ENCODE measurements at places on chromosomes 4 and X.

DNA sequence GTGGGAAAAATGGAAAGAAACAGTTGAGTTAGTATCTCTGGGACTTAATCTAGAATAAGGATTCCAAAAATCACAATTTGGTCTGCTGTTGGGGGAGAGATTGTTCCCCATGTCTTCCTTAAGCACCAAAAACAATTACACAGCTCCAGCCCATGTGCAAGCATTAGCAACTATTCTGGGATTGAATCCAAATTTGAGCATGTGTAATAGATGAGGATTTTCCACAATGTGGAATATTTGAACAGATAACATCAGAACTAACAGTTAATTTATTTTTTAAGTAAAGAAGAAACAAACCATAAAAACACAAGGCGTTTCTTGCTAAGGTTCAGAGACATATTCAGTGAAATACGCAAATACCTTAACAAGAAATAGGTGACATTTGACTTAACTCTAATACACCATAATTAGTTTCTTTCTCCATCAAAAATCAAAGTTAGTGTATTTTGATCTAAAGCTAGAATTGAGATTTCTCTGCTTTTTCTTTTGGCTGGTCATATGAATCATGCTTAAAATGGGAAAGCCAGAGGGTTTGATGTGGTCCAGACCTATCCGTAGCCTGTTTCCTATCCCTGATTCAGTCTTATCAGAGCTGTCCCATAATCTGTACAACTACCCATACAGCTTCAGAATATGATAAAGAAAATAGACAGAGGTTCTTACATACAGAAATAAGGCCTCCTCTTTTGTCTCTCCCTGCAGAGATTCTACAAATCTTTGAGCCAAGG lies 413.4 kb downstream of the PACRGL start:
- DNase-seq: no peak

- no peak for DNase-seq
Measured at GRCh38 chr4:171924746-171925376, 111.7 kb downstream of the GALNTL6 start.

DNA sequence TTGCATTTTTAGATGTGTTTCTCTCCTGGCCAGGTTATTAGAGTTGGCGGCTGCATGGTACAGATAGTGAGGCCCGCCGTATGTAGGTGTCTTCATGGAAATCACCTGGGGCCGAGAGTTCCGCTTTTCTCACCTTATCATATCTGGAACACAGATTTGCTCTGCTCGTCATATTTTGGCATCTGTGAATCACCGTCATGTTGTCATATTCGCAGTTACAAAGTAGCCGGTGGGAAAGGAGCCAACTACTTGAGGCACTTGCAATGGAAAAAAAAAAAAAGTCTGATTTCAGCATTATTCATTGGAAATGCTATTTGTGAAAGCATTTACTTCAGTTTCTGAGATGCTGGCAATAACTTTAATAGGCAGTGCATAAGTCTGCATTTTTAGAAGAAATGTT lies 1715.2 kb upstream of the TENM3 start:
- DNase-seq: no peak

DNA sequence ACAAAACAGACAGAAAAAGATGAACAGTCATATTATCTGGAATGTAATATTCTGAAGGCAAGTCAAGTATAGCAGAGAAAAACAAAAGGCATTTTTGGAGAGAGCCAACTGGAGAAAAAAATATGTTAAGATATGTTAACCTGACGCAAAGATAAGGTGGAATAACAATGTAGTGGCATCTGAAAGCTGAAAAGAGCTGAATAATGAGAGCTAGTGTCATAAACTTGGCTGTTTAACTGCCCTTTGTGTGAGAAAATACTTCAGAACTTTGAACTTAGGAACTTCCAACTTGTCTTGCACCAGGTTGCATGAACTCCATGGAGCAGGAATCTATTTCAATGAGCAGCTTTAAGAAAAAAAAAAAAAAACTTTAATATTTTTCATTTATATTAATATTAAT lies 32.9 kb downstream of the RAB33A start:
- no peak for DNase-seq

DNA sequence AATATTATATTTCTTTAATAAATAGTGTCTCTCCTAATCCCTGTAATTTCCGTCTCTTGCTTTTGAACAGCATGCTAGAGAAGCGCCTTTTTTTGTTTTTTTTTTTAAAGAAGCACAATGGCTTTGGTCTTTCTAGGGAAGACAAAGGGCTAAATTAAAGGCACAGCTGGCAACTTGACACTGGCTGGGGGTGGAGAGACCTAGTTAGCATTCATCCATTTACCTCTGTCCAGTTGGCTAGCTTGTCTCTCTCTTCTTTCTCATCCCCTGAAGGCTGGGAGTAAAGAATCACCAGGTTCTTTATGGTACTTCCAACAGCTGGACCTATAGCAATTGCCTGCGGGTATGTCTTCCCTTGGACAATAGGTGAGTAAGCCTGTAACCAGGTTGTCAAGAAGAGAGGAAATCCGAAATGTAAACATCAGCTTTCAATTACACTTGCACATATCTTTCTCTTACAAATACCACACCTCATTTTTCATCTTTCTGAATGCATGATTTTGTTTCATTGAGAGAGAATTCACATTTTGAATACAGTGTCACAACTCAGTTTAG lies 178.4 kb upstream of the GPR101 start:
- DNase-seq: no peak
